ENCODE measurements at places on chromosomes 11 and 22.

DNA sequence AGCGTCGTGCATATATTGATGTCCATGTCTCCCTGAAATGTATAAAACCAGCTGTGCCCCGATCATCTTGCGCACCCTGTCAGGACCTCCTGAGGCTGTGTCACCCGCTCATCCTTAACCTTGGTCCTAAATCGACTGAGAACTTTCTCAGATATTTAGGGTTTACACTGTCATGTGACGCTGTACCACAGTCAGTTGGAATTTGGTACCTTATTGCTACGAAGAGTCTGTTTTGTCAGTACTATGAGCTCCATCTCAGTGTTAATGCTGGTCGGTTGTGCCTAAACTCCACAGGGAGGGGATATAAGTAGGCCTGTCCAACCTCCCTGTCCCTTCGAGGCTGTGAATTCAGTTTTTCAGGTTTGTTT is 1.8 kb upstream of the IFITM2 start:
- no peak for DNase-seq

GRCh38 chr11:119759324-119759723 is 30.3 kb upstream of the NECTIN1 start:
- no peak for DNase-seq

DNA sequence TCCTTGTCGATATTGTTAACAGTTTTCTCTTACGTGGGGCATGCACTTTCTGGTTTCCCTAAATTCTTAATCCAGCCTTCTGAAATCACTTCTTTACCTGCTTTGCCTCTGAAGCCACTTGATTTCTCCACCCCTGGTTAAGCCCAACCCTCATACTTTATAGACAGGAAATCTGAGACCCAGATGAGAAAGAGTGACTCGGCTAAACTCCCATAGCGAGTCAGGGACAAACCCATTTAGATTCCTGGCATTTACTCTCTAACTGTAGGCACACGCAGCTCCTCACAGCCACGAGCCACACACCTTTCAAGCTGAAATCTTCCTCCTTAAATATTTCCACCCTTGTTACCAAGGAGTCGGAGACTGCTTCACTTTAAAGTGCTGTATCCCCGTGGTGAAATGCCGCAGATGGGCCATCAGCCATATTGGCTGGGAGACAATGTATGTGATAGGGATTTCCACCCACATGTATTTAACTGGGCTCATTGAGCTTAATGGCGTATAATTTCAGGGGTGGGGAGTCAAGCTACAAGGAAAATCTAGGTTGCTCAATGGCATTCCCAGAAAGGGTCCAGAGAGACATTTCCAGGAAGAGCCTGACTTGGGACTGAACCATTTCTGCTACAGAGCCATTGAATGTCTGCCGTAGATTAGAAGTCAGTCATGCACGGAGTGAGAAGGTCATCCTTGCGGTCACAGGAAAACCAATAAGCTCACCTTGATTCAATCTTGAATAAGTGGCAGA is 49.9 kb upstream of the GRK3 start:
- DNase-seq: no peak

DNA sequence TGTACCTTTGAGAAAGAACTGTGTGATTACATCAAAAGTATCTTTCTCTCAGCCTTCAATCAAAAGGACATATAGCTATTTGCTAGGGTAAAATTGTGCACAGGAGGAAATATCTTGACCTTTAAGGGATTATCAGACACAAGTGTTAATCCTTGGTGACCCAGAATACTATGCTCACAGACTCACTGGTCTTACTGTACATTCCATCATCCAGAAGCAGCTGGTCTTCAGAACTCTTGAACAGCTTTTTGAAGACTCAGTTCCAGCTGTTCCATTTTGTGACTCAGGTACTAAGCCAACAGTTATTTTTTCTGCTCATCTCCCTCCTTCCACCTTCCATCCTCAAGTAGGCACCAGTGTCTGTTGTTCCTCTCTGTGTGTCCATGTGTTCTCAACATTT is 19.8 kb downstream of the ZBED5 start:
- DNase-seq: no peak

- no peak for DNase-seq
Observed at GRCh38 chr22:37501610-37502341, 15.6 kb upstream of the MFNG start.

DNA sequence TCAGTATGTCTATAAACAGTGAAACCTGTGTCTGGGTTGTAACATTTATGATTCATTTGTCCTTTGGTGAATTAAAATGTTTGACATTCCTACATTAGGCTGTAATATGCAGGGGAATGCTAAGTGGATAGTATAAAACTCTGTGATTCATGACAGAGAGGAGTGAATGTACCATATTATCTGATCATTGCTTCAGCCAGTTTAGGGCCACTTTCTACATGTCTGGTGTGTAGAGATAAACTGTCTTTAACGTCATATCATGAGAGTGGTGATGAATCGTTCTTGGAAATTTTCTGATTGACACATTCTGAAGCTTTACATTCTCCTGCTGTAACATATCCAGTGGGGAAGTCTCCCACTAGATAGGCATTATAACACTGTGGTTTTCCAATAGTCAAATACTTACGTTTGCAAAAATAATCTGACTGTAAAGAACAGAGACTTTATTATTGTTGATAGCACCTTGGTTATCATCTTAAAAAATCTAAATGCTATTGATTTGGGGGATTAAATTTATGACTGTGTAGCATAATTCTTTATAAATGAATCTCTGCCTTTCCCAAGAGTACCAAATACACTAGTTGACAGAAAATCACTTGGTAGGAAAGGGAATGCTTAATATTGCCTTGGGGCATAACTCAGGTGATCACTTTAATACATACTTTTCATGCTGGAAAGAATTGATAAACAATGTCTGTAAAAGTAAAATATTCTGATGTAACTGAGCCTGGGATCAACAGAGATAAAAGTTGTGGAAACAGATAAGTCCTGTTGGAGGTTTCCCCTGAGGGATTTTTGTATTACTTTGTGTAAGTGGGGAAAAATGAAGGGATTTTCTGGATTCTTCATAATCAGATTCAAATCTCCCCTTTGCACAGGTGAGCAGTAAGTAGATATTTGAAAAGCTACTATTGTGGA is 427.9 kb downstream of the JRKL start:
- no peak for DNase-seq

GRCh38 chr11:65918211-65919140 is at the start of gene C11orf68:
Gene C11orf68, minus strand, starts transcription at chr11:65919062. Its CDS starts 31 bp downstream, at chr11:65919031.
- no peak for DNase-seq

DNA sequence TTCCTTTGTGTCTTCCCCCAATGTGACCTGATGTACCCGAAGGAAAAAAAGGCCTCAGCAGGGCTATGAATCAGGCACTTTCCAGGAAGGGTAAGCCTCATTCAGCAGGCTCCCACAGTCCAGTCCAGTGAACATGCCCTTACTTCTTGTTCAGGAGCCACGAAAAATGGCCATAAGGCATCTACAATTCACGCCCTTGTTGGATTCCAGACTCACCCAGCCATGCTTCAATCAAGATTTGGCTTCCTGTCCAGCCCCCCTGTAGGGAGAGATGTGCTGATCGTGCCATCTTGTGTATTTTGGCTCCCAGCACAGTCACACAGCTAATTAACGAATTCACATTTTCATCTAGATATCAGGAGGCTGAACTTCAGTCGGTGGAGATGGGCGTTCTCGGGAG is 9.9 kb upstream of the KCNJ5 start:
- DNase-seq: no peak

DNA sequence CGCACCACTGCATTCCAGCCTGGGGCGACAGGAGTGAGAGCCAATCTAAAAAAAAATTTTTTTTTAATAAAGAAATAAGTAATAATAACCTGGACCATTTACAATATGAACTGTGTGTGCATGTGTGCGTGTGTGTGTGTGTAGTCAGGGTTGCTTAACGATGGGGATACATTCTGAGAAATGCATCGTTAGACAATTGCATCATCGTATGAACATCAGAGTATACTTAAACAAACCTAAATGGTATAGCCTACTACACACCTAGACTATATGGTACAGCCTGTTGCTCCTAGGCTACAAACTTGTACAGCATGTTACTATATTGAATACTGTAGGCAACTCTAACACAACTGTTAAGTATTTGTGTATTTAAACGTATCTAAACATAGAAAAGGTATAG is 26.4 kb downstream of the RDX start:
- no peak for DNase-seq

DNA sequence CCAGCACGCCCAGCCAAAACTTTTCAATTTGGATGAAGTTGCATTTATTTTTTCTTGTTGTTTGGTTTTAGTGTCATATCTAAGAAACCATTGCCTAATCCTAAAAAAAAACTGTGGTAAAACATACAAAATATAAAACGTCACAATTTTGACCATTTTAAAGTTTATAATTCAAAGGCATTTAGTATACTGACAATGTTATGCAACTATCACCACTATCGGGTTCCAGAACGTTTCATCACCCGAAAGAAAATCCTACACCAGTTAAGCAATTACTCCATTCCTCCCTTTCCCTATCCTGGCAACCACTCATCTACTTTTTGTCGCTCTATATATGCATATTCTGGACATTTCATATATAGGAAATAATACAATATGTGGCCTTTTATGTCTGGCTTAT is 30.5 kb upstream of the PHOX2A start:
- DNase-seq: no peak

GRCh38 chr11:10807493-10808234 is 1.1 kb downstream of the EIF4G2 start:
- peak; percentile 22 for DNase-seq

GRCh38 chr11:72352859-72353551 is 81.3 kb downstream of the CLPB start:
- no peak for DNase-seq

- no peak for DNase-seq
Observed at GRCh38 chr11:15779518-15779917, 576.8 kb downstream of the SOX6 start.

GRCh38 chr22:33896575-33897447 is 23.5 kb downstream of the LARGE1 start:
- DNase-seq: no peak

GRCh38 chr11:70536051-70536877 is 137.9 kb downstream of the CTTN start:
- no peak for DNase-seq

DNA sequence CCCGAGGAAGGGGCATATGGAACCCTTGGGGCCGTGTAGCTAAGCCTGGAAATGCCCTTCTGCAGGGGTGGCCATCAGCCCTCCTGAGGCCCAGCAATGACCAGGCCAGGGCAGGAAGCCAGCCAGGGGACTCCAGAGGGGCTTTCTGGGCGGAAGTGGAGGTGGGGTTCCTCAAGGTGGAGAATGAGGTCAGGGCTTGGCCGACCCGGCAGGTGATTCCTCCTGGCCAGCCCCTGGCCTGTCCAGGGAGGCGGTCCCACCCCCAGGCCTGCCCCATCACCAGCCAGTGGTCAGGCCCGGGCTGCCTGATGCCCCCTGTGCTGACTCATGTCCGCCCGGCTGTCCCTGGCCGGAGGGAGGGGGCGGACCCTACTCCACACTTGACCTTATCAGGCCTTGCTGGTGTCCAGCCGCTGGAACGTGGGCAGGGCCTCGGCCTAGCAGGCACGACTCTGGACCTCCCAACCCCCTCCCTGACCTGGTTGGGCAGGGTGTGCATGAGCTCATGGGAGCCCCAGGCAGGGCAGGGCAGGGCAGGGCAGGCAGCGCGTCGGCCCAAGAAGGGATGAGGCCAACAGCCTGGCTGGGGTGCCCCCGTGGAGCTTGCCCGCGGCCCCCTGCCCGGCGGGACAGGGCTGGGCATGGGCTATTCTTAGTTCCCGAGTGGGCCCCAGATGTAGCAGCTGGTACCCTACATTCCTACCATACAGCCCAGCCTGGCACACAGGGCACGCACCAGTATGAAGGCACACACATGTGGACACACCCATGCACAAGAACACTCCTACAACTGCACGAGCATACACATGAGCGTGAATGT is 35.9 kb downstream of the RPL3 start:
- no peak for DNase-seq

DNA sequence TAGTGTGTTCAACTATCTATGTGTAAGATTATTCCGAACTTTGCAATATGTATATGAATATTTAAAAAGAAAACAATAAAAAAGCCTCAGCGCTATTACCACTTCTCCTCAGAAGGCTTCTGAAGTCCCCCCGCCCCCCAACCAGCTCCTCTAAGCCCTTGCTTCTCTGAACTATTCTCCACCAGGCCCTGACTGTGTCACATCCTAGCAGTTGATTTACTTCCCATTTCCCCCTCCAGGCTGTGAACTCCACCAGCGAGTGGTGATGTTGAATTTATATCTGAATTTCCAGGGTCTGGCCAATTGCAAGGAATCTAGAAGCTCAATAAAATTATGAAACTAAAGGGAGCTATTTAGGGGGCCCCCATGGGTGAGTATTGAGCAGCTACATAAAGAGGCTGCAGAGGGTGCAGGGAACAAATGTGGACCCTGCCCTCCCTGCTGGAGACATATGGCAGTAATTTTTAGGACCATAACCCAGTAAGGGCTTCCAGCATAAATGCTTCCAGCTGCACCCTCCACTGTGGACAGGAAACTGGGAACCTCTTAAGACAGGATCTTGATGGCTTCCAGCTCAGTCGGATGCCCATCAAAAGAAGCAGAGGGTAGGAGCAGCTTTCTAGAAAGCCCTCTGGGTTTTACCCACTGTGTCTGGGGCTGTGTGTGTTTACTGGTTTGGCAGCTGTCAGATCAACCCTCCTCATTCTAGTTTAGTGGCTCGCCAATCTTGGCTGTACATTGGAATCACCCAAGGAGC is 81.4 kb downstream of the TIMP3 start:
- DNase-seq: no peak

- no peak for DNase-seq
Observed at GRCh38 chr11:116808262-116809175, 14.6 kb downstream of the APOA4 start.

DNA sequence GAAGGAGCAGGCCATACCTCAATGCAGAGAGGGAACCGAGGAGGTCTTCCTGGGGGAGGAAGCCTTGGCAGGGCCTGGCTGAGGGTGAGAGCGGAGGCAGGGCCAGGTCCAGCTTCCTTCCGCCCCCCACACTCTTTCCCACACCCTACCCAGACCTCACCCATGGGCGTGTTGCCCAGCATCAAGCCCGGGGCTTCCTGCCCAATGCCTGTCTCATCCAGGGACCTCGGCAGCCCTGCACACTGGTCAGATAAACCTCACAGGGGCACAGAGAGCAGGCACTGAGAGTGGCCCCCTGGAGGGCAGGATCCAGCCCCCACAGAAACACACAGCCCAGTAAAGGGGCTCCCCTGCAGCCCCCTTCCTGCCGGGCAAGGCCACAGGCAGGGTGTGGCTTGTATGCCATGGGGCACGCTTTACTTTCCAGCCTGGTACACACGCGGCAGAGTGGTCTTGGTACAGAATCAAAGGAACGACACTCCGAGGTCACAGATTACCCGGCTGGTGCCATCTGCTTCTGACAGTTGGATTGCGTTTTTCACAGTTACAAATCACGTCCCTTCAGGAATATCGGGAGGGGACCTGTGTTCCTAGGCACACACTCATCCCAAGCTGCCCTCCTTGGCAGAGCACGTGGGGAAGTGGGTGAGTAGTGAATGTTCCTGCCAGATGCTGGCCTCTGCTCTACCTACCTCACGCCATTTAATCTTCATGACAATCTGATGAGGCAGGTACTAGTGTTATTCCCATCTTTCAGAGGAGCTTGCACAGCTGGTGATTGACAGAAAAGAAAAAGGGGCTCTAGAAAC is 20.0 kb upstream of the CD5 start:
- DNase-seq: no peak
